ENCODE measurements at places on chromosomes 1 and 21.

- no peak for DNase-seq
Observed at GRCh38 chr1:207659545-207660153, 14.7 kb downstream of the CR1L start.

- no peak for DNase-seq
Observed at GRCh38 chr1:245835386-245835785, 671.7 kb downstream of the SMYD3 start.

DNA sequence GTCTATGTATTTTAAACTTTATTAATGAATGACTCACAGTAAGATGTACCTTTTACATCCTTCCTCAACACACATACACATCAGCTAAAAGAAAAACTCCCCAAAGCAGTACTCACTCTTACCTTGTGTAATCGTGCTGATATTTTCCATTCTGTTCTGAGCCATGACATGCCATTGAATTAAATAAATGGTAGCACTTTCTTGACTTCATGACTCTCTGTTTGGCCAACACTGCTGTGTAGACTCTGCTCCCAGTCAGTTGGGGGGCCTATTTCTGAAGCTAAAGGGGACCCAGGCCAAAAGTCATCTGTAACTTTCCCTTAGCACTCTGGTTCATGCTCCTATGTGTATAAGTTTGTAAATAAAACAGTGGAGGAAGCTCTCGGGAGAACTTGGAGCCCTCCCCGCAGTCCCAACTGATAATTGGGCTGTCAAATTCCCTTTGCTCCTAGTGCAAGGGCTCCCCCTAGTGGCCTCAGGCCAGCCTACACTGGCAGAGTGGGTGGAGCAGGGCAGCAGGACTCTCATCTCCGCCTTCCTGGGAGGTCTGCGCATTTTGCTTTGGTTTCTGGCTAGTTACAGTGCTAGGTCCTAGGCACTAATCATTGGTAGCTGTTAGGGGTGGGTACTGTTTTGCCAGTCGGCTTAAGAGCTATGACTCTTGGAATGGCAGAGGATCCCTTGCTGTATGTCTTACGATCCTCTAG lies 1.7 kb upstream of the FYB2 start:
- DNase-seq, result peak; percentile 38

DNA sequence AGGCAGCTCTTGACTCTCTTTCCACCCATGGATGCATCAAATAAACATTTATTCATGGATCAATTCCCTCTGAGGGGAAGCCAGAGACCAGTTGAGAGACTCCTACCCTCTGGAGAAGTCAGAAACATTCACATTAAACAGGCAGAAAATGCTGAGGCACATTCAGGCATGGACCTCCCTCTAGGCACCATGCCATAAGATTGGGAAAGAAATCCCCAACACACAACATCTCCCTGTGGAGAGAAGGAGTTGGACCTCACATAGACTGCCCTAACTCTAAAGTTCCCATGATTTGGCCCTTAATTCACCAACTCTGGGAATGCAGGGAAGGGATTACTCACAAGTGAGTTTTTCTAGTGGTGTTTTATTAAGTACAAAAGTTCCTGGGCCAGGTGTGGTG lies 415.3 kb upstream of the C1orf87 start:
- DNase-seq, result no peak

- DNase-seq, result no peak
Observed at GRCh38 chr21:44866780-44867179, 6.7 kb downstream of the PTTG1IP start.

DNA sequence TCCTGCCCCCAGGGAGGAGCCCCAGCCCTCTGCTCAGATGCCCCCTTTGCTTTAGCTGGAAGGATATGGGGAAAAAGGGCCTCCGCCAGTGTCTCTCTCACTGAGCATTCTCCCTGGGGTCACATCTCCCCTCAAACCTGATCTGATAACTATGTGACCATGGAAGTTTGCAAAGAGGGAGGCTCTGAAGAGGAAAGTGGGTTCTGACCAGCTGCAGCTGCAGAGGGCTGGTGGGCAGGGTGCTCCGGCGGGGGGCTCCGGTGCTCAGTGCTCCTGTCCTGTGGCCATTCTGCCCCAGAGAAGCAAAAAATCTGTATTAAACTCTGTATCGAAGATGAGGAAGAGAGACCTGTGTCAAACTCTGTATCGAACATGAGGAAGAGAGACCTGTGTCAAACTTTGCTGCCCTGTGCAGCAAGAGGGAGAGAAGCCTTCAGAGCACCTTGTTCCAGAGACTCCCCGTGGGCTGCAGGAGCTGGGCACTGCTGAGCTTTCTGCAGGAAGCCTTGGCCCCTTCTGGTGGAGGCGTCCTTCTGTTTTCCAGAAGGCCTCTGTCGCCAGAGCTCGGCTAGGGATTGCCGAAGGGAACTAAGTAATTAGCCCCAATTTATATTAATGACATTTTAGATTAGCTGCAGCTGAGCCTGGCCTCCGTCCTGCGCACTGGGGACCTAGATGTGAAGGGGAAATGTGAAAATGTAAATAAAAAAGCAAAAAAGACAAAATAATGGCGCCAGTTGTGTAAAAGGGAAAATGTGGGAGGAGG lies 186.2 kb upstream of the C1orf174 start:
- no peak for DNase-seq

- DNase-seq, result no peak
Observed at GRCh38 chr1:63892632-63893395, 119.0 kb downstream of the ROR1 start.

DNA sequence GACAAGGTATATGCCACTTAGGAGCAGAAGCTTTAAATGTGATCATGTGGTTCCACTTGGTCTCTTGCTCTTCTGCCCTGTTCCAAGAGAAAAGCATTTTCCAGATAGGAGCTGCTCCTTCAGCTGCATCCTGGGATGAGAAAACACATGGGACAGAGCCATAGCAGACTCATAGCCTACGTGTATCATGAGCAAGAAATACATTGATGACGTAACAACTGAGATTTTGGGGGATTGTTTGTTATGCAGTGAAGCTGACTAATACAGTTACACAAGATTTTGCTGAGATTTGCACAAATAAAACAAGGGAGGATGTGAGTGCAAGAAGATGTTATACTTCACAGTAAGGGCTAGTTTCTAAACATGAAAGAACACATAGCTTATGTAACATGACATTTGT lies 36.0 kb upstream of the IRF2BP2 start:
- DNase-seq, result no peak

GRCh38 chr1:229599218-229599954 lies 26.5 kb downstream of the TAF5L start:
- no peak for DNase-seq

GRCh38 chr1:214249651-214250050 lies 31.3 kb upstream of the SMYD2 start:
- DNase-seq, result no peak
